ENCODE measurements at places on chromosomes 13 and 19.

DNA sequence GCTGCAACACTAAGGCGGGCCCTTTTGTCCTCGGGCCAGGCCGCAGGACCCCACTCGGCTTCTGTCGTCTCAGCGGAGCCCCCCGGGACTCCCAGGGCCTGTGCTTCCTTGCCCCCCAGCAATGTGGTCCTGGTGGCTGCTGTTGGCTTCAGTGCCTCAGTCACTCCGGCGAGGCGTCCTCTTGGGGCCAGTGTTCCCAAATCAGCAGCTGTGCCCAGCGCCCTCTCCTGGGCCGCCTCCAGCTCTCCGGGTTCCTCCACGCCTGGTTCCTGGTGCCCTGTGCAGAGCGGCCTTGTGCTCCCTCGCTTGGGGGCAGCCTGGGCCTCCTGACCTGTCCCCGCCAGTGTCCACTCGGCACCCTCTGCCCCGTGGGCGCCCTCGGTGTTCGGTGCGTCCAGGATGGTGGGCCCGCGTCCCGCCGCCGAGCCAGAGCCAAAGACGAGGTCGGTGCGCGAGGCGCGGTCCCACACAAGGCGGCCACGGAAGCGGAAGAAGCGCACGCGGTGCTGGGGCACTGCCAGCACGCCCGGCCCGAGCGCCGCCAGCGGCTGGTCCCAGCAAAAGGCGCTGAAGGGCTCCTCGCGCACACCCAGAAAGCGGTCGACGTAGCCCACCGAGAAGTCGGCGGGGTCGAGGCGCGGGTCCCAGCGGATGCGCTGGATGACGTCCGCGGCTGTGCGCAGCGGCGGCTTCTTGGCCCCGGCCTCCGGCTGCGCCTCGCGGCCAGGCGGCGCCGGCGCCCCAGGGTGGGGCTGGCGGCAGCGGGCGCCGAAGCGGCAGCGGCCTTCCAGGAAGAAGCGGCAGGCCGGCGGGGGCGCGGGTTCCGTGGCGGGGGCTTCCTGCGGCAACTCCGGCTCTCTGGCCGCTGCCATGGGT lies 685 bp downstream of the LENG9 start:
- peak; percentile 78 for DNase-seq

GRCh38 chr19:20244356-20244755 lies 77.3 kb downstream of the ZNF486 start:
- no peak for DNase-seq

GRCh38 chr13:91988331-91988730 lies 589.9 kb downstream of the GPC5 start:
- DNase-seq = no peak

DNA sequence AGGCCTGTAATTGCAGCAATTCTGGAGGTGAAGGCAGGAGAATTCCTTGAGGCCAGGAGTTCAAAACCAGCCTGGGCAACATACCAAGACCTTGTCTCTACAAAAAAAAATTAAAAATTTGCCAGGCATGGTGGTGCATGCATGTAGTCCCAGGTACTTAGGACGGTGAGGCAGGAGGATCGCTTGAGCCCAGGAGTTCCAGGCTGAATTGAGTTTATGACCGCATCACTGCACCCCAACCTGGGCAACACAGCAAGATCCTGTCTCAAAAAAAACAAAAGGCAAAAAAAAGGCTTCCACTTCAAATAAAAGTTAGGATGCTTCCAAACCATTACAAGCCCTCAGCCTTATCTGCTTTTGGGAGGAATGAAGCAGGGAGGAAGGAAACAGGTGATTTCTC lies 5.2 kb downstream of the ZNF577 start:
- DNase-seq = no peak

- DNase-seq = peak; percentile 80
These were observed at the start of gene PPM1N for GRCh38 chr19:45498411-45499195. Gene PPM1N, plus strand, starts transcription at chr19:45498443. Its CDS starts 30 bp downstream, at chr19:45498473.

DNA sequence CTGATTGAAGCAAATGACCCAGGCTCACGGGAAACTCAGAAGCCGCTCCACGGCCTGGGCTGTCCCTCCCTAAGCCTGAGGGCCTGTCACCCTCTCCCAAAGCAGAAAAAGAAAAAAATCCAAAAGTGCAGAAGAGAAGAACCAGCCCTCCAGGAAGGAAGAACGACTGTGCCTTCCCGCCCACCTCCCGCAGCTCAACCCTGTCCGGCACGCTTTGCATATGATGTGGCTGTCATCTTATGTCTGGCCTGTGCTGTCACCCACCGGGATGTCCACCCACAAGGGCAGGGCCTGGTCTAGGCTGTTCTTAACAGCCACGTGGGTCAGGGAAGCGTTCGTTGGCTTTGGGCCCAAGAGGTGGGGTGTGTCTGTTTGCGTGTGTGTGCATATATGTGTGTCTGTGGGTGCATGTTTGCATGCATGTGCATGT lies 13.7 kb downstream of the ZBTB7A start:
- DNase-seq = no peak

GRCh38 chr13:36847606-36848005 lies 28.6 kb downstream of the RFXAP start:
- DNase-seq = no peak

GRCh38 chr13:47188802-47189201 lies 291.9 kb upstream of the HTR2A start:
- no peak for DNase-seq

GRCh38 chr19:5782322-5782721 lies 2.2 kb downstream of the PRR22 start:
- no peak for DNase-seq

DNA sequence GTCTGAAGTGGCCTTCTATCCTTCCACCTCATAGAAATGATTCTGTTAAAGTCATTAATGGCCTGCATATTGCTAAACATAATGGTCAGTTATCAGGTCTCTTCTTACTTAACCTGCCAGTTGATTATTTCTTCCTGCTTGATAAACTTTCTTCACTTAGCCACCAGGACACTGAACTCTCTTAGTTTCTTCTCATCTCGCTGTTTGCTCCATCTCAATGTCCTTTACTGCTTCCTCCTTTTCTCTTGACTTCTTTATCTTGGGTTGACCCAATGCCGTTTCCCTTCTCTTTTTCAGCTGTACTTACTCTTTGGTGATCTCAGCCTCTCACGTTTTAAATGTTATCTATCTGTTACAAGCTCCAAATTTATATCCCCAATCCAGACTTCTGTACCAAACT lies 17.1 kb upstream of the CLC start:
- DNase-seq = no peak

- peak; percentile 16 for DNase-seq
These were observed 9.0 kb downstream of the DHRS12 start for GRCh38 chr13:51794964-51795363.

DNA sequence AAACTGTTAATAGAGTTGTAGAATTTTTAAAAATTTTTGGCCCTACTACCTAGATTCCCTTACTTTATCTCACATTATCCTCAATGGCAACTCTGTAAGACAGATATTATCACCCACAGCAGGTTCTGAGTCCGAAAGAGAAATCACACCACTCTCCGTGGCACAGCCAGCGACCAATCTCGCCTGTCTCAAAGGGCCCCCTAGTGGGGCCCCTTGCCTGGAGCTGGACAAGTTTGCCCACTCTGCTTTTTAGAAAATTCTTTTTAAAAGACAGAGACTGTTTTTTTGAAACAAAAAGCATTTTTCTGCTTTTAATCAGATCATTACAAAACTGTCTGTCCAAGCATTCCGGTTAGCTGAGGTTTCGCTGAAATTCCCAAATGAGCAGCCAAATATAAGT lies 21.7 kb downstream of the PHF11 start:
- no peak for DNase-seq

DNA sequence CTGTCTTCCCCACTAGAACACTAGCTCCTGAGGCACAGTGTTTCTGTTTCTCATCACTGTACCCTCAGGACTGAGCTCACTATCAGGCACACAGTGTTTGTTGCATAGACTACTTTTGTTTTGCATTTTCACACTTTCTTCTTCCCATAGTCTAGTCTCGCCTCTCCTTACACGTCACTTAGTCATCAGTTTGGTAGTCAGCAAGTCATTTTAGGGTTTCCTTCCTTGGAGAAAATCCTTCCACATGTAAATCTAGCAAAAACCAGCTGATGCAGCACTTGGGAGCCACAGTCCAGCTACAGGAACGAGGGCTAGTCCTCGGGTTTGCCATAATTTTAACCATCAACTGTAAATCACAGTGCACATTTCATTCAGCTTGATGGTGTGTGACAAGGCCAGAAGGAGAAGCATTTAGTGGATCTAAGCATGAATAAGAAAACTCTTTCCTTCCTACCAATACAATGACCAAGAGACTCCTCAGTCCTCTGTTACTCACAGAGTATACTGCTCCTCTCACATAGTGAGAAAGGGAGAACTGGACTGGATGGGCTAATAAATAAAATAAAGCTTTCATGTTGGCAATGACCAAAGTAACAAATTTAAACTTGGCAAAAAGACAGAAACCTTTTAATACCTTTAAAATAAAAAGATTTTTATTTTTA lies 221.0 kb downstream of the KLF12 start:
- DNase-seq = no peak

- peak; percentile 89 for DNase-seq
These were observed 109.5 kb downstream of the KCNRG start for GRCh38 chr13:50124536-50125303.

GRCh38 chr13:39601636-39602035 lies 1.4 kb downstream of the LHFPL6 start:
- DNase-seq = no peak

GRCh38 chr19:7500811-7501450 lies 12.1 kb upstream of the PEX11G start:
- peak; percentile 80 for DNase-seq

DNA sequence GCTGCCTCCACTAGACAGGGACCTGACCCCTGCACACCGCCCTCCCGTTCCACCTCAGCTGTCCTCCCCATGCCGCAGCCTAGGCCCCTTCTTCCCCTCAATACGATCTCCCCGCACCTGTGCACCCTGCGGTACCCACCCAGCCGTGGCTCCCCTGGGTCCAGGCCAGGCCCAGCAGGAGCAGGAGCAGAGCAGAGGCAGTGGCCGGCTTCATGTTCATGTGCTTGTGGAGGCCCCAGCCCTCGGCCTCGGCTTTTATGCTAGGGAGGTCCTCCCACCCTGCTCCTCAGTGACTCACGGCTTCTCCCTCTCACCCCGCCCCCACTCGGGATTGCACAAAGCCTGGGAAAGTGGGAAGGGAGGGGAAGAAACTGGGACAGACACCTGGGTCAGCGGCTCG lies 11.4 kb upstream of the KRTDAP start:
- no peak for DNase-seq

- no peak for DNase-seq
These were observed 247.9 kb upstream of the HTR2A start for GRCh38 chr13:47144782-47145181.

- no peak for DNase-seq
These were observed 4.6 kb upstream of the CDC16 start for GRCh38 chr13:114230117-114230516.

GRCh38 chr13:111291908-111292307 lies 28.5 kb upstream of the TEX29 start:
- DNase-seq = no peak

GRCh38 chr19:56253737-56254136 lies 18.8 kb upstream of the EDDM13 start:
- DNase-seq = no peak

- DNase-seq = no peak
These were observed 478.4 kb downstream of the TSHZ3 start for GRCh38 chr19:30870876-30871275.

DNA sequence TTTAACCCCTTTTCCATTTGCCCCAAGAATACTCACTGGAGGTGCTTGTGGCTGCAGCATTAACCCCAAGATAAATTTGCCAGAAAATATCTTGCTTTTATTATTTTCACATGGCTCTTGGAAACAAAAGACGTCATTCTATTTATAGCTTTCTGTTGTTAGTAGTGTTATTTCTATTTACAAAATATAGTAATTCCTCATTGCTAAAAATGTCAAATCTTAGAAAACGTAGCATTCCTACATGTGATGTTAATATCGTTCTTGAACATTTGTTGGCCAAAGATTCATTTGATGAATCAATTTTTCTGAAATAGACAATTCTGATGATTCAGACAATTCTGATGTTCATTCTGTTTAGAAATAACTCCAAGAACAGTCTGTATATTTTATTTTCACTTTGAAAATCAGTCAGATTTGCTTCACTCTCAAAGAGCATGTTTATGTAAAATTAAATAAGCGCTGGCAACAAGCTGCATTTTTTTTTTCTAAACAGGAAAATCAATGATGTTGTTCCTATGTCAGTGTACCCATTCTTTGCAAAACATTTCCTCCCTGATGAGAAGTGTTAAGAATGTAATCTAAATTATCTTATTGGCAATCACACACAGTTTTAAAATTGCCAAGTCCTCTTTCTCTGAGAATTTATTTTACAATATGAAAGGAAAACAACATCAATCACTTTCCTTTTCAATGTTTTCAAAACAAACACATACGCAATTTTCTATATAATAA lies 334.0 kb downstream of the KCTD12 start:
- no peak for DNase-seq

DNA sequence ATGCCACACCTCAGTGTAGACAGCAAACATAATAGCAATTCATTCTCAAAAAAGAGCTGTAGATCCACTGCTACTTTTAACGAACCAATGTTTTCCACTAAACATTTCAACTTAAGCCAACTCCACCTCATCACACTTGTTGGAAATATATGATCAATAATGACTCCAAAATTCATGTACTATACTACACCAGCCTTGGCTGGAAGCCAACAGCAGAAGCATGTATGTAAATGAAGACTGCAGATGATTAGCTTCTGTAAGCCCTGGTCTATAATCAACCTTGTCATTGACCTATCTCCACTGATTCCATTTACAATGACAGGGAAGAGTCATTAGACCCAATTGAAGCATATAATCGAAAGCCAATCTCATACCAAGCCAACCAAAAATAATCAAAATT lies 71.7 kb downstream of the STK24 start:
- DNase-seq = no peak

DNA sequence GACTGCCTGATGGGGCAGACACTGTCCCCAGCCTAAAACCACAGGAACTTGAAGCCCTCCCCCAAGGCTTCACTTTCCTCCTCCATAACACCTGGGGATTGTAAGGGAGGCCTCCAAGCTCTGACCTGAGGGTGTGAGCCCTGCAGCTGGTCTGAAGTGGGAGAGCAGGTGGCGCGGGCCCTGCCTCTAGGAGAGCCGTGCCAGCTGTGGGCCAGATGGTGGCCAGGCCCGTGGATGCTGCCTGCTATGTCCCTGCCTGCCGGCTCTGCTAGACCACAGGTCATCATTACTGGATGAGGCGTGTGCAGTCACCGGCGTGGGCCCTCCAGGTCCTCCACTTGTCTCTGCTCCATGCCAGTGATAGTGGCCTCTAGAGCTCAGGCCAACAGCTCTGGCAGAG lies 3.5 kb upstream of the KLHL26 start:
- DNase-seq = no peak

GRCh38 chr13:105773241-105773640 lies 762.2 kb downstream of the EFNB2 start:
- no peak for DNase-seq
